ENCODE measurements at places on chromosomes 5 and 9.

GRCh38 chr5:86837610-86838009 is 219.9 kb downstream of the COX7C start:
- DNase-seq = no peak

DNA sequence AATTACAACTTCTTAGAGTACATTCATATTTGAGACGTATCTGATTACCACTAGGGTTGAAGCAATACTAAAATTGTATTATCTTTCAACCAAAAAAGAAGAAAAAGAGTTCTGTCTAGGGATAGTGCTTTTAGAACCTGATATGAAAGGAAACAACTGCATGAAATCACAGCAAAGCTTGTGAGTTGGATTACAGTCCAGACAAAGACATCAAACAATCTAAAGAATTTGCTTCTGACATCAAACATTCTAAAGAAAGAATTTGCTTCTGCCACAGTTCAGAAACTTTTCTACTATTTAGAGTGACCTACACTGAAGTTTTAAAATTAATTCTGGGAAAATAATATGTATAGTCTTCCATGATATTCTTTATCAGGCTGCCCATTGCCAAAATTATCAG is 1141.1 kb upstream of the ACO1 start:
- DNase-seq = no peak

DNA sequence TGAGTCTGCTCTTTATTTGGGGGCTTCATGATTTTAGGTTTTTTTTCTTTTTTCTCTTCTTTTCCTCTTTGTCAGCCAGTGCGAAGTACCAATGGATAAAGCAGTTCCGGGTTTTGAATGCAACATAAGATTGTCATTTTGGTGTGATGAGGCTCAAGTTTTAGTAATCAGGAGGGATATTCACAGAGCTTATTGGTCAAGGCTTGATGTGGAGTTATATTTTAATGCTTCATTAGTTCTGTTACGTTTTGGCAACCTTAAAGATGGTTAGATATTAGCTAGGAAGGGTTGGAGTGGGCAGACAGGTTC is 1.4 kb downstream of the PIK3R1 start:
- no peak for DNase-seq

DNA sequence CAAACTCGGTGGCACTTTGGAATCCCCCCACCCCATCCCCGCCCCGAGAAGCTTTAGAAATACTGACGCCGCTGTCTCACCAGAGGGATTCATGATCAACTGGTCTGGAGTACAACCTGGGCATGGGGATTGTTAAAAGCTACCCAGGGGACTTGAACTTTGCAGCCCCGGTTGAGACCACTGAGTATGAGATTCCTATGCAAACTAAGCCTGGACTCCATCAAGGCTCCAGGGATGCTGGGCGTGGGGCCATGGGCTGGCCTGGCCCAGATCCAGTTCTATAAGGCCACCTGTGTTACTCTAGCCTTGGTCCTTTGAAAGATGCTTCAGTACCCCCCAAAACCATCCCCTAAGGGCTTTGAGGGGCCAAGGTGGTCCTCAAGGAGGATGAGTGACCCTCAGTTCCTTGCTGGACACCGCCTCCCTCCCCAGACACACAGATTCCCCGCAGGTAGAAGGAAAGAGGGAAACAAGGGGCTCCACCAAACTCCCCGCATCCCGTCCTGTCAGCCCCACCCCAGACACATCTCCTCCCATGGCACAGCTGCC is 68.5 kb downstream of the MRPL36 start:
- no peak for DNase-seq

- no peak for DNase-seq
Measured at GRCh38 chr5:138212828-138213160, 329 bp downstream of the CDC23 start.

- DNase-seq = no peak
Measured at GRCh38 chr5:143059976-143060765, 290.0 kb downstream of the ARHGAP26 start.

GRCh38 chr5:96880444-96881164 is 4.3 kb downstream of the ERAP2 start:
- DNase-seq = no peak

DNA sequence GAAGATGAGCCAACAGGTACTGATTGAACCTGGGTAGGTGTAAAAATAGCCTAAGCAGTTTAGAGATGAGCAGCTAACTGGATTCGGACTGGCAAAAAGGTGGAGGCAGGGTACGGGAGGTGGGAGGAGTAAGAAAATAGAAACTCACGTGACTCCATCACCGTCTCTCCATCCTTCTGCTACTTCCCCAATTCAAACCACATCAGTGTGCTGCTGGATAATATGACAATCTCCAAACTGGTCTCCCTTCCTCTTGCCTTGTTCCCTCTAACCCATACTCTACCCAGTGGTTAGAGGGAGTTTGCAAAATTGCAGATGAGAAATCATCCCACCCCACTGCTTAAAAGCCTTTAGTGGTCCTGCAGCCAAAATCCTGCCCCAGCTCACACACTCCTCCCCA is 42.7 kb downstream of the RIGI start:
- no peak for DNase-seq

GRCh38 chr9:137879566-137880150 is 2.1 kb downstream of the CACNA1B start:
- DNase-seq = no peak

DNA sequence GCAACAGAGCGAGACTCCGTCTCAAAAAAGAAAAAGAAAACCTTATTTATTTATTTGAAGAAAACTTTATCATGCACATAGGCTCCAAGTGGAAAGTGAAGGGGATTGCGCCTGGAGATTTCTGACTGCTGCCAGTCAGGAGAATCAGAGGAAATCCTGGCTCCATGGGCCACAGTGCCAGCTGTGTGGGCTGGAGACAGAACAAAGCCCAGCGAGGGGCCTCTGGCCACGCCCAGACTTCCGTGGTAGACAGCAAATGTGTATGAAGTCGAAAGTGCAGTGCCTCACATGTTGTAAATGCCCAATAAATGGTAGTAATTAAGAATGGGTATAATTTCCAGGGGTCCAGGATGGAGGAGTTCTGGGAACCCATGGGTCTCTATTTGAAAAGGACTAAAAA is 75.8 kb upstream of the WWC1 start:
- DNase-seq = no peak

DNA sequence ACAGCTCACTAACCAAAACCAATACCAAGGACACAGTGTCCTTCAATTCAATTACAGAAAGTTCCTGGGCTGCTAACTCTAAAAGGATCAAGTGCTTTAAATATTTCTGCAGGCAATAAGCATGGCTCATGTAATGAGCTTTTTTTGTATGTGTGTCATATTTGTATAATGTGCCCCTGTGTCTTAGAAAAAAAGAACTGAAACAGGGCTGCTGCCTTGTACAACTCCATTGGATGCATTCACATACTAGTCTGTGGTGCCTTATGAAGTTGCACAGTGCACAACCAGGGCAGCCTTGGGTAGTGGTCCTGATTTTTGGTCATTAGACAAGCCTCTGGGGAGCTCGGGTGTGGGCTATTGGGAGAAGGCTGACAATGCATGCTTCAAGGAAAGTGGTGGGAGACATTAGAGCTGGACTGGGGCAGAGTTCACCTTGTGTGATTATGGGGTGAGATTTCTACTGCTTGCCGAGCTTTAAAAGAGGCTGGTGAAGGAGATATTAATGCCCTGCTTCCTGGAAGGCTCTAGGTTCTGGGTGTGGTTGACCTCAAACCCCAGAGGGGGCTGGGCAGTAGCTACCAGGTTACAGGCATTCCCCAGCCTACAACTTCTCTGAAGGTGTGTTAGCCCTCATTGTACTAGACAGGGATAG is 3.6 kb upstream of the CPEB4 start:
- DNase-seq = peak; percentile 69

GRCh38 chr9:131590907-131591844 is 45.9 kb downstream of the PRRT1B start:
- DNase-seq = peak; percentile 81

DNA sequence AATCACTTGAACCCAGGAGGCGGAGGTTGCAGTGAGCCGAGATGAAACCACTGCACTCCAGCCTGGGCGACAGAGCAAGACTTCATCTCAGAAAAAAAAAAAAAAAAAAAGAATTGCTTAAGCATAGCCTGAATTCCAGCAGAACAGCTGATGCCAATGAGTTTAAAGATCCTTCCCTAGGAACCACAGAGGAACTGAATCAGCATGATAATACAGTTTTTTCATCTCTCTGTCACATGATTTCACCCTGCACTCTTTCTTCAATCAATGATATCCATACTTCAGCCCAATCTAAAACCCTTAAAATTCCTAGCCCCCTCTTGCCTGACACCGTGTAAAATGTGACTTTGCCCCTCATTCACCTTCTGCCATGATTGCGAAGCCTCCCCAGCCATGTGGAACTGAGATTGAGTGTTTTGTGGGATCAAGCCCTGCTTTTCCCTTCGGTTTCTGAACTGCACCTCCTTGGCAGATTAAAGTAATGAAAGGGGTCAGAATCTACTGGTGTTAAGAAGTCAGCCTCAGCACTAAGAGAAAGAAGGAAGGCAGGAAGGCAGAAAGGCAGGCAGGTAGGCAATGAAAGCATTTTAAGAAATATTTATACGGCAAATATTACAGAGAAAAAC is 20.9 kb upstream of the DMXL1 start:
- DNase-seq = no peak

GRCh38 chr9:115035841-115036612 is 81.9 kb downstream of the TNC start:
- DNase-seq = no peak

GRCh38 chr9:102862478-102862877 is 132.7 kb upstream of the CYLC2 start:
- DNase-seq = no peak

DNA sequence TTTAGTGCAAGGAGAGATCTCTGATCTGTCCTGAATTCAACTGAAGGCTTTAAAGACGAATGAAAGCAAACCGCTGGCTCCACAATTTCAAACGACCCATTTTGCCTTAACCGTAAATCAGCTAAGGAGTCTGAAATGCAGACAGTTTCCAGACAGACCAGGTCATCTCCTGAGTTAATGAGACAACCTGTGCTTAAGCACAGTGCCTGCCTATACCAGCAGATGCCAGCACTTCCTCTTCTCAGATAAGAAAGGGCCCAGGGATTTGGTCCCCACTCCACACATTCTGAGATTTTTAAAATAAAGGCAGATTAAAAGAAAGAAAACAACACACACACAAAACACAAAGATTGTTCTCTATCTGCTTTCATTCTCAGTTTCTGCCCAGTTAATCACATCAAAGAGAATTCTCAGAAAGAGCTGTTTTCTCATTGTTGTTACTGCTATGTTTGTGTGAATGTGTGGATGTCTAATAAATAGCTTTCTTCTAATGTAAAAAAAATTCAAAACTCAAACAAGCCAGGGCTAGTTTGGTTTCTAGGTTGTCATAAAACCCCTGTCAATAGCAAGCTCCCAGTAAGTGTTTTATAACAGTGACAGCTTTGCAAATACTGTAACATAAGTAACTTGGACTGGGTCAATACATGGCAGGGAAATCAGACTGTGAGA is 157.7 kb upstream of the SLC24A2 start:
- DNase-seq = no peak

GRCh38 chr5:38673671-38674071 is 117.2 kb upstream of the LIFR start:
- DNase-seq = no peak

GRCh38 chr5:6755519-6755918 is 42.3 kb downstream of the TENT4A start:
- no peak for DNase-seq
